Regular cardiac myocyte (primary cell): ENCODE measurements at places on chromosomes 1 and 21. TPM values are rescaled to one million over a fixed set of nuclear protein-coding genes. Genes with fewer than 3 reads are reported as not detected.

KRTAP20-3 gene
- total RNA-seq = not detected in 2 replicates

S100A7 gene
- not detected in 2 replicates for total RNA-seq

CELA3B gene
- not detected in 2 replicates for total RNA-seq

OVAAL gene
- total RNA-seq = under 0.01 TPM in 1 of 2 replicates, not detected in the other

CFH gene
- 64.8 and 320 TPM in 2 replicates for total RNA-seq
